ENCODE measurements at places on chromosomes 5 and 9.

DNA sequence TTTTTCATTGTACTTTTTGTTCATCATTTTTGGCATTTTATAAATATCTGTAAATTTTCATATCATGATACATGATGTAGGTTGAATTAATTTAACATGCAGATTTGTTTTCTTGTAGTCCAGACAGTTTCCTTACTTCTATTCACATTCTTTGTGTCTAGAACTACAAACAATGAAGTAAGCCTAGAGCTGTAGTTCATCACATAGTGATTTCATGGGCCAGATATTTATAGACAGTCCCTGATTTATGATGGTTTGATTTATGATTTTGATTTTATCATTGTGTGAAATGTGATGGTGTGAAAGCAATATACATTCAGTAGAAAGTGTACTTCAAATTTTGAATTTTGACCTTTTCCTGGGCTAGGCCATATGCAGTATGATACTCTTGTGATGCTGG lies 139.0 kb downstream of the ARHGEF28 start:
- DNase-seq, result peak; percentile 91

DNA sequence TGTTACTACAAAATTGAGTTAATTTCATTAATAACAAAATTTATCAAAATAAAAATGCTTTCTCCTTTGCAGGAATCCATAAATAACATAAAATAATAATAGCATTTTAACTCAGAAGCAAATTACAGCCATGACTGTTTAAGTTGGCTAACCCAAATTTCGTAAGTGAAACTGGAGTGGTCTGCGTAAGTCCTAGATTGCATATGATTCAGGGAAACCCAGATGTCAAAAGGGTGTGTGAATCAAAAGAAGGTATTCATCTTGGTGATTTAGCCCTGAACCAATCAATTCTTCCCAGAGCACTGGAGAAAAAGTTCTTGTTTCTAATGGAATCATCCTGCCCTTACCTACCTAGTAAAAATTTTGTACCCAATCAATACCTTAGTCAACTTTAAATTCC lies 547.6 kb downstream of the RAB3C start:
- DNase-seq, result no peak

GRCh38 chr9:128470560-128470959 lies 14.8 kb downstream of the ODF2 start:
- no peak for DNase-seq

DNA sequence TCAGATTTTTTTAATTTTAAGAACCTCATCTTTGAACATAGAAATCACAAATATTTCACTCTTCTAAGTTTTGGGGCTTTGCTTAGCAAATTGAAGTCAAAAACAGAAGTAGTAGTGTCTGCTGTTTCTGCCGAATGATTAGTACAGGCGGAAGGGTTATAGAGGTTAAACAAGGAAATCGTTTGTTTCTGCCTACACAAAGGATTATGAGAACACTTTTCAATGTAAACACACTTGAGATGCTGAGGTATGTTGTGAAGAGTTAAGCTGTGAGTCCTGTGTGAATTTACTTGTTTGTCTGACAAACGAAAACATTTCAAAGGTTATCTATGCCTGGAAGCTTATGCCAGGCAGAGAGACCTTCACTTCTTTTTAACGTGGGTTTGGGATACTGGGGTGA lies 224.8 kb downstream of the CETN3 start:
- no peak for DNase-seq

DNA sequence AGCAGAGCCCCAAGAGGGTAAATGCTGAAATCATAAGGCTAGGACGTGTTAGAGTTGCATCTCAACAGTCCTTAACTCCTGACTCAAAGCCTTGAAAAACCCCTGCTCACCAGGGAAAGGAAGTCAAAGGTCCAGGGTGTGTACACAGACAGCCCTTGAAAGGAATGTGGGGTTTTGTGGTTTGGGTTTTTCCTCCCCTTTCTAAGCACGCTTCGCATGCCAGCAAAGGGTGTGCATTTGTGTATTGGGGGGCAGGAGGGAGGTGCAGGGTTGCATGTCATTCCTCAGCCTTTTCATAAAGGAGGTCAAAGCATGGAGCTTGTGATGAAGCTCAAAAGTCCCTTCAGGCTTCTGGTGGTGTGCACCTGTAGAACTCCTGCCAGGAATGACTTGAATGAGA lies 17.3 kb upstream of the XPA start:
- DNase-seq, result peak; percentile 80

DNA sequence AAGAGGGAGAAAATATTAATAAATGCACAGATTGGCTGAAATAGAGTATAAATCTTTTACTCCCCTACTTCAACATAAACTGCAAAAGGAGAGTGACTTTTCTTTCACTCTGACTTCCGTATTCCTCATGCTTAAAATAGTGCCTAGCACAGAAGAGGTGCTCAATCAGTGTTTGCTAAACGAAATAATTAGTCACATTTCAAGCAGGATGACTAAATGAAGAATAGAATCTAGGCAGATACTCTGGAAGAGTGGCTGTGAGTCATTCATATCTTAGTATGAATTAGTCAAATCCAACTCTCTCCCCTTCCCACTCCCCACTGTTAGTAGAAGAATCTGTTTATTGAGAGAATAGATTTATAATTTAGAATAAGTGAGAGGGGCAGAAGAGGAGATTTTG lies 4.8 kb downstream of the CD274 start:
- peak; percentile 23 for DNase-seq

DNA sequence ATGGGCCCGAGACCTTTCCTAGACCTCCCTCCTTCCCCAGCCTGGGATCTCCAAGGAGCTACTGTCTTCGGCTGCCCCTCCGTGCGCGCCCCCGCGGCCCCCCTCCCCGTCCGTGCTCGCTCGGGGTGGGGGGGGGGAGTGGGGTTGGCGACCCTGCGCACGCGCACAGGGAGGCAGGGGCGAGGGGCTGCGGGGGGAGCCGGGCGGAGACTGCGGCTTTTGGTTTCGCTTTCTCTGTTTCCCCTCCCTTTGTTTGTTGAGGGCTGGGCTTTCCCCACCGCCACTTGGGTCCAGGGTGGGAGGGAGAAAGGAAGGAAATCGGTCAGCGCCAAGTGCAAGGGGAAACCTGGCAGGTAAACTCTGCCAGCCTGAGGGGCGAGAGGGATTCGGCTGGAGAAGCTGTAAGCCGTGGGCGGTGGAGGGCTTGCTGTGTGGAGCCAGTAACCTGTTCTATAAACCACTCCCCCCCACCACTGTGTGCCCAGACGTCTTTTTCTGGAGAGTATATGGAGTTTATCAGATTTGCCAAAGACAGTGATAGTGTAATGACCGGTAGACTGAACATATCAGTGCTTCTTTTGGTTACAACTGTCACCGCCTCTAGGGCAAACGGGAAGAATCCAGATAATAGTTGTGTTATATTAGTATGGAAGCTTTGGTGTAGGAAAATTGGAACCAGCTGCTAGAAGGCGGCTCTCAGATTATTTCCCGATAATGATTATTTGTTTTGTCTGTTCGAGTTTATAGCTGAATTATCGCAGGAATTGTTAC lies 684 bp downstream of the DNAJA1 start:
- peak; percentile 51 for DNase-seq

- no peak for DNase-seq
These were observed 102.4 kb downstream of the CDK5RAP2 start for GRCh38 chr9:120477534-120478001.

DNA sequence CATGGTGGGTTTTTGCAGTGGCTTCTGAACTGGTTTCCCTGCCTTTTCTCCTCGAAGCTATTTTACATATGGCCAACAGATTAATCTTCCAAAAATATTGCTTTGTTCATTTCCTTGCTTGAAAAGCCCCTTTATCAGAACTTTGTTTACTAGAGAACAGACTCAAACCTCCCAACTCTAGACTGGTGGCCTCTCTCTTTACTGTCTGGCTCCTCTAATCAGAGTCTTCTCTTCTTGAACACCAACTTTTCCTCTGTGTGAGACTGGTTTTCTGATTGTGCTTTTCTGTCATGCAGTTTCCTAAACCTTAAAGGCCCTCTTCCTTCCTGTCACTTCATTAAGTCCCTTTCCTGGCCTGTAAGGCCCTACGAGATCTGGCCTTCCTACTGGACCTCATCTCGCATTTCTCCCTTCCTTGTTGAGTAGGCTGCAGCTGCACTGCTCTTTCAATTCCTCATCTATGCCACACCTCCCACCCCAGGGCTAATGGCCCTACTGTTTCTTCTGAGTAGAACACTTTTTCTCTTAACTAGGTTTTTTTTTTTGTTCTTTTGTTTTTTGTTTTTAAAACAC lies 5.7 kb downstream of the C9orf43 start:
- no peak for DNase-seq

GRCh38 chr5:139908749-139909148 lies 113.1 kb downstream of the PSD2 start:
- no peak for DNase-seq

DNA sequence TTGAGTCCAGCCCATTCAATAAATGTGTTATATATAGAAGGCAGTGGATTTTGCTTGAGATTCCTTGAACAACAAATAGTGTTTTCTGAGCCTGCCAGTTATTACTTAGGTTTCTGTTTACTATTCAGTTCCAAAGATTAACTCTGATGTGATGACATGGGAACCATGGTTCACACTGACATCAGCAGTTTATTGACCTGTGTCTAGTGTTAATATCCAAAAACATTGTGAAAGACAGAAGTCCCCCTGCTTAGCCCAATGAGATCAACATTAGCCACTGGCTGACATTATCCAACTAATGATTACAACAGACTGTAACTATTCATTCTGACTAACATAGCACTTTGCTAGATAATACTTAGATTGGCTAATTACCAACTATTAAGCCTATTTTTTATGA lies 14.9 kb downstream of the APBA1 start:
- DNase-seq, result no peak

- DNase-seq, result peak; percentile 76
These were observed at the start of gene PRR16 for GRCh38 chr5:120463991-120464626. Gene PRR16, plus strand, starts transcription at chr5:120464300.

GRCh38 chr5:170419643-170420042 lies 30.5 kb upstream of the KCNMB1 start:
- DNase-seq, result no peak

- no peak for DNase-seq
These were observed 137.0 kb downstream of the CCDC192 start for GRCh38 chr5:127840198-127840524.

DNA sequence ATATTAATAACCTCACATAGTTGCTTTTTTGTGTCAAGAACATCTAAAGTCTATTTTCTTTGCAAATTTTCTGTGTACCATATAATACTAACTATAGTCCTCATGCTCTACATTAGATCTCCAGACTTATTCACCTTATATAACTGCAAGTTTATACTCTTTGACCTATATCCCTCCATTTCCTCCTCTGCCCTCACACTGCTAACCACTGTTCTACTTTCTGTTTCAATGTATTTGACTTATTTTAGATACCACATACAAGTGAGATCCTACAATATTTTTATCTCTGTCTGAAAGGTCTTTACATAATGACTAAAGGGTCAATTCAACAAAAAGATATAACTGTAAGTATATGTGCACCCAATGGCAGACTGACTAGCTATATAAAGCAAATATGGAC lies 789.7 kb upstream of the ZNF608 start:
- DNase-seq, result no peak

DNA sequence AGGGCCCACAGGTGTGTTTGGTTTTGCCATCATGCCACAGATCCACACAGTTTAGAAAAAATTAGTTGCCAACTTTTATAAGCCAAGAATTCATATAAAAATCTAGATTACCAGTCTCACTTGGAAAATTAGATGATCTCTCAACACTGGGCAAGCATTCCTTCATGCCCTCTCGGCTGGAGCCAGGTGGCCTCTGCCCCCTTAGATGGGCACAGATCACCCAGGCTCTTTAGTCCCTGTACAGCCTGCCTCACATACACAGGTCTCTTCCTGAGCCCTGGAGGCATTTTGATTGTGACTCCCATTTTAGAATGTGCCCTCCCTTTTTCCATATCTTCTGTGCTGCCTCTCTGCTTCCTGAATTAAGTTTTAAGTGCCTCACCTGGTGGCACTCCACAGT lies 20.0 kb downstream of the ACO1 start:
- no peak for DNase-seq

DNA sequence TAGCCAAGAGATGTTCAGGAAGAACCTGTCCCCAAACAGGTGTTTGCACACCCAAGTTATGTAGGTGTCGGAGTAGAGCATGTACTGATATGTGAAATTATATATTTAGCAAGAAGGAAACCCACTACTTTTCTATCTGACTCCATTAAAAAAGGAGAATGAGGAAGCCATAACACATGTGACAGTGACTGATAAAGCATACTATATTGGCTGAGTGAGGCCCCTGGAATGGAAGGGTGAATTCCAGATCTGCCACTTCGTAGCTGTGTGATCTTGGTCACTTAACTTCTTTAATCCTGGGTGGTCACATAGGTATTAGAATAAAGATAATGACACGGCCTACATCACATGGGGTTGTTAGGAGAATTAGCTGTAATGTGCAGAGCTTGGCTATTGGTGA lies 116.0 kb upstream of the MAN2A1 start:
- DNase-seq, result no peak

GRCh38 chr9:6805532-6805931 lies 47.8 kb downstream of the KDM4C start:
- no peak for DNase-seq

- DNase-seq, result no peak
These were observed 109.0 kb downstream of the BAAT start for GRCh38 chr9:101275769-101276250.

DNA sequence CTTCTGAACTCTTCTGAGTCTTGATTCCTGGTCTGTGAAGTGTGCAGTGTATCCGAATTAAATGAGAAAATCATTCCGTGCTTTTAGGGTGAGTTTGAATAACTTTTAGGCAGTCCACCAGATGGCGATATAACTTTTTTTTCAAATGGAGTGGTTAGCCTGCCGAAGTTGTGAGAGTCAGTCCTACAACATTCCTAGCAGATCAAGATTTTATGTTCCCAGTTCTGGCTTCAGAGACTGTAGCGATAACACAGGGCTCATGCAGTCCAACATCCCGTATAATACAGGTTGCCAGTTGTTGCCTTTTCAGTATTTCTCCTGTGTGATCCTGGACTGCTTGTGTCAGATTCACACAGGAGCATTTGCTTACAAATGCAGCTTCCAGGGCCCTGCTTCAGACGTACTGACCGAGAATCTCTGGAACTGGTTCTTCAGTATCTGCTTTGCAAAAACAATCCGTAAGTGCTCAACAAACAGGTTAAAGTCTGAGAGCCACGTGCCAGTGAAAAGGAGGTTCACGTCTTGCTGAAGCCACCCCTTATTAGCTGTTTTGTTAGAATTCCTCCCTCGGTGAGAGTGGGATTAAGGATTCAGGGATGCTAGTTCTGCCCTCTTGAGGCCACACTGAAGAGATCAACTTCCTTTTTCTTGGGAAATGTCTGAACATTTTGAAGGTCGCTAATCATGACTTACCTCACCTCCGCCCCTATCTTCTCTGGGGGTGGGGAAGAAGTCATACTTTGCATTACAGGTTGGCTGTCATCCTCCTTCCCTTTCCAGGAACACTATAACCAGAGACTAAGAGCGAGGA lies 22.8 kb downstream of the SMIM3 start:
- DNase-seq, result no peak

- peak; percentile 60 for DNase-seq
These were observed 2.4 kb downstream of the SAPCD2 start for GRCh38 chr9:137067860-137068538.
